ENCODE measurements at places on chromosomes 2 and 18.

GRCh38 chr2:68172990-68173700 is 15.5 kb downstream of the PNO1 start:
- no peak for DNase-seq

GRCh38 chr2:157596992-157597681 is 31.5 kb downstream of the ACVR1C start:
- peak; percentile 57 for DNase-seq

- DNase-seq = no peak
Measured at GRCh38 chr2:32124660-32125059, 41.0 kb upstream of the SLC30A6 start.

GRCh38 chr2:144441711-144442141 is 78.2 kb downstream of the ZEB2 start:
- no peak for DNase-seq

- no peak for DNase-seq
Measured at GRCh38 chr18:23143815-23144261, 8.6 kb downstream of the CABLES1 start.

- no peak for DNase-seq
Measured at GRCh38 chr2:151028691-151029176, 232.9 kb downstream of the RBM43 start.
